Stimulated activated CD4-positive, alpha-beta T cell treated with anti-CD3 and anti-CD28 coated beads, Interleukin-1b, Interleukin-23, amount 100 ng/mL, for 48 hours (primary cell): ENCODE measurements at places on chromosomes 7 and 10.

DNA sequence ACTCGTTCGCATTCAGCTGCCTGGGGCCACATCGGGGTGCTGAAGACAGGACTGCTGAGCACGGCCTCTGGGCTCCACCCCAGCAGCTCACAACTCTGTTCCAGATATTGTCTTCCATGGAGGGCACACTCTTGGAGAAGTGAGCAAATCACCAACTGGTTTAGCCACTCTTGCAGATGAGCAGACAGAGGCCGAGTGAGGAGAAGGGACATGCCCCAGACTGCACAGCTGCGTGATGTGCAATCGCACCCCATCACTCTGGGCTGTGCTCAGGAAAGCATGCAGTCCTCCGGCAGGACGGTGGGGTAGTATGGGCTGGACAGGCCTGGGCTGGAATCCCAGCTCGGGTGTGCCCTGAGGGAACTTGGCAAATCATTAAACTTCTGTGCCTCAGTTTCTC is 111.6 kb downstream of the FAM53B start:
- no peak for DNase-seq

DNA sequence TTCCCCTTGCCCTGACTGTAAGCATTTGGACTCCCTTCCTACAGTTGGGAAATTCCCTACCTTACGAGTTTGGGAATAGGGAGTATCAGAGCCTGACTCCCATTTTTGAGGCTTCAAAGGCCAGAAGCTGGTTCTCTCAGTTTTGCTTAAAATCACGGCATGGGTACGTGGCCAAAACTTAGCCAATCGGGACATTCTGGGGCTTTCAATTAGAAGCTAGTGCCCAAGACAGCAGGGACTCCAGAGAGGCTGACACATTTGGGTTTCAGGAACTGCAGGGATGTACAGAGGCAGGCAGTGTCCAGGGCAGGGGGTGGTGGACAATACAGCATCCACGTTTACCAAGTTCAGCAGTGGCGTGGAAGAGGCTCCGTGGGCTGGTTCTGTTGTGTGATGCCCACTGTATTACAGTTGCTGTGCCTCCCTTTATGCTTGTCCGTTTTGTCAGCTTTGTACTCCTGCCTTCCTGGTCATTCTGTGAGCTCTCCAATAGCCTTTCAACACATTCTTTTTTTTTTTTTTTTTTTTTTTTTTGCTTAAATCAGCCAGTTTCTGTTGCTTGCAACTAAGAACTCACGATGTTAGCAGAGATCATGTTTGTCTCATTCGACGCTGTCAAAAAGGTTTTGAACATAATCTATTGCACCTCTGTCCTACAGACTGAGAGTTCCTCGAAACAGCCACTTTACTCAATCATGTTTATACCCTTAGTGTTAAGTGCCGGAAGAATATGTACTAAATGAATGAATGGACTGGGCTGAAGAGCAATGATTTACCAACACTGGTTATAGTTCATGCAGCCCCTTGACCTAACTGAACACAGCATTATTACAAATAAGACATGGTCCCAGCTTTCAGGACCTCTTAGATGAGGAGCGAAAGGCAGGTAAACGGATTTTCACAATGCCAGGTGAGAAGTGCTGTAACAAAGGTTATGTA is 1.1 kb downstream of the GGCT start:
- DNase-seq, result no peak

- no peak for DNase-seq
Measured at GRCh38 chr7:26580711-26581110, 283.7 kb downstream of the SKAP2 start.

DNA sequence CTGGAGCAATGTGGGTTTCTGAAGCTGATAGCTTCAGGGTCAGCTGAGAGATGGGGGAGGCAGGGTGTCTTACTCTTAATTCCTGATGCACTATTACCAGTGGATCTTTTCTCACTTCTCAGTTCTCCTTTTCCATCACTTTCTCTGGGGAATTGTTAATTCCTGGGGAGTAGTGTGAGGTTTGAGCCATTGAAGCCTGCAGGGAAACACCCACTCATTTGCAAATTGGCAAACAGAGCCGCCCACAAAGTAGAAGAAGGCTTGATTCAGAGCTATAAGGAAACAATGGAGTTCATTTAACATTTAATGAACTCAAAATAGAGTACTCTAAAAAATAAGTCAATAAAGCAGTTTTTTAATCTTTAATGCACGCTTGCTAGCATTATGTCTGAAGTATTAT is 4.3 kb upstream of the TECTB start:
- no peak for DNase-seq

DNA sequence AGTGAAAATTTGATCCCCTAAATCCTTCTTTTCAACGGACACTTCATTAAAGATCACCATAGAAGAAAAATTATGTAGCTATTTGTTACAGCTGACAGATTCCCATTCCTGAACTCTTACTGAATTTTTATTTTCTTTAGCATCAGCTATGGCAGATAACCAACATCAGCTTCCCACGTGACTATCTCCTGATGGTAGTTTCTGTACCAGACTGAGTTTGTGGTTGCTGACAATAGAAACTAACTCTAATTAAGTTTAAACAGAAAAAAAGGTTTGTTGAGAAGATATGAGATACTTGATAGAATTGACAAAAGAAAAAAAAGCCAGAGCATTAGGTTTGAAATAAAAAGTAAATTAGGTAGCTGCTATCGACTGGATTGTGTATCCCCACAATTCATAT is 101.8 kb downstream of the DYNC1I1 start:
- no peak for DNase-seq

GRCh38 chr7:28922624-28923331 is 35.4 kb downstream of the TRIL start:
- DNase-seq, result peak; percentile 47

- peak; percentile 0 for DNase-seq
Measured at GRCh38 chr10:46548498-46549090, 7.9 kb downstream of the GPRIN2 start.

GRCh38 chr7:100613412-100614175 is 1.3 kb downstream of the MOSPD3 start:
- no peak for DNase-seq

- no peak for DNase-seq
Measured at GRCh38 chr7:80665526-80665925, 27.1 kb downstream of the CD36 start.

DNA sequence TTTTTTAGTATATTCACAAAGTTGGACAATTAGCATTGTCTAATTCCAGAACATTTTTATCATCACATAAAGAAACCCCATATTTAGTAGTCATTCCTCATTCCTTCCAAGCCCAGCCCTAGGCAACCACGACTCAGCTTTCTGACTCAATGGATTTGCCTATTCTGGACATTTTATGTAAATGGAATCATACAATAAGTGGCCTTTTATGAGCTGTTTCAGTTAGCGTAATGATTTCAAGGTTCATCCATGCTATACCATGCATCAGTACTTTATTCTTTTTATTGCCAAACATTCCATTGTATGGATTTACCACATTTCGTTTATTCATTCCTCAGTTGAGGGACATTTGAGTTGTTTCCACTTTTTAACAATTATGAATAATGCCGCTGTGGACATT is 249.2 kb downstream of the DYNC1I1 start:
- DNase-seq, result no peak

DNA sequence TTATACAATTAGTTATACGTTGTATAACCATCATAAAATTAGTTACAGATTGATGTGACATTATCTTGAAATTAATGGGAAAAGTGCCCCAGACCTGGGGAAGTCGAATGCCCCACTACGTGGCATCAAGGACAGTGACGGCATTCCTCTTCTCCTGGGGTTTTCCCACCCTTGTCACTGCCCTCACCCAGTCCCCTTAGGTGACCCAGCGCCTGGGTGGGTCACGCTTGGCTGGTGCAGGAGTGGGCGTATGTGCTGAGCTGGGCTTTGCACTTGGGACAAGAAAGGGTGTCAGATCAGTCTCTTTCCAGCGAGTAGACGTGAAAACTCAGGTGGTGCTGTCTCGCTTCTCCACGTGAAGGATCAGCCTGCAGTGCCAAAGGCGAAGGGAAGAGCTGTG is 7.6 kb downstream of the FOXK1 start:
- no peak for DNase-seq
